Dorsolateral prefrontal cortex (tissue), 122 donors: ENCODE measurements at places on chromosomes 6 and 20. TPM values are rescaled to one million over a fixed set of nuclear protein-coding genes. Genes with fewer than 3 reads are reported as not detected.

The PPP1R14C gene
- total RNA-seq = 15.0 TPM

DNA sequence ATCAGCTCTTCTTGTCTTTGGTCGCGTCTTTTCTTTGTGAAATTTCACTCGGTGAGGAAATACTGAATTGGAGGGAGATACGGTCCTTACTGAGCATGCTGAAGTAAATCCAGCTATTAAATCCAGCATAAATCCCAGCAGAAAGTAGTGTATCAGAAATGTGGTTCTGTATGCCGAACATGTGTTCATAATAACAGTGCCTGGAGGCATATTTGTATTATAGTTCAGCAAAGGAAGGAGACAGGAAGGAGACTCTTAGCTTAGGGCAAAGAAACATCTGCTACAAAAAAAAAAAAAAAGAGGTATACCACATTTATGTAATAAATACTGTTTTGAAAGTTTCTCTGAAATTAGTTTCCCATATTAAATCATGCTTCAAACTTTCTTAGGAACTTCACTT, 211.8 kb downstream of the PLCB4 start:
- no peak for DNase-seq

- DNase-seq = no peak
These were observed 481.5 kb upstream of the JAG1 start for GRCh38 chr20:11155156-11155756.

- DNase-seq = no peak
These were observed 6.0 kb downstream of the MLN start for GRCh38 chr6:33797626-33798342.

The EYA2 gene
- 9.8 TPM for total RNA-seq

The SLPI gene
- not detected for total RNA-seq

- DNase-seq = no peak
These were observed 75.3 kb upstream of the RIPOR2 start for GRCh38 chr6:25010902-25011625.

The TXLNB gene
- total RNA-seq = 0.94 TPM

The MAS1 gene
- total RNA-seq = 3.2 TPM

GRCh38 chr20:52402950-52403349, 211.4 kb upstream of the ZFP64 start:
- DNase-seq = no peak
